ENCODE measurements at places on chromosomes 1 and 21.

DNA sequence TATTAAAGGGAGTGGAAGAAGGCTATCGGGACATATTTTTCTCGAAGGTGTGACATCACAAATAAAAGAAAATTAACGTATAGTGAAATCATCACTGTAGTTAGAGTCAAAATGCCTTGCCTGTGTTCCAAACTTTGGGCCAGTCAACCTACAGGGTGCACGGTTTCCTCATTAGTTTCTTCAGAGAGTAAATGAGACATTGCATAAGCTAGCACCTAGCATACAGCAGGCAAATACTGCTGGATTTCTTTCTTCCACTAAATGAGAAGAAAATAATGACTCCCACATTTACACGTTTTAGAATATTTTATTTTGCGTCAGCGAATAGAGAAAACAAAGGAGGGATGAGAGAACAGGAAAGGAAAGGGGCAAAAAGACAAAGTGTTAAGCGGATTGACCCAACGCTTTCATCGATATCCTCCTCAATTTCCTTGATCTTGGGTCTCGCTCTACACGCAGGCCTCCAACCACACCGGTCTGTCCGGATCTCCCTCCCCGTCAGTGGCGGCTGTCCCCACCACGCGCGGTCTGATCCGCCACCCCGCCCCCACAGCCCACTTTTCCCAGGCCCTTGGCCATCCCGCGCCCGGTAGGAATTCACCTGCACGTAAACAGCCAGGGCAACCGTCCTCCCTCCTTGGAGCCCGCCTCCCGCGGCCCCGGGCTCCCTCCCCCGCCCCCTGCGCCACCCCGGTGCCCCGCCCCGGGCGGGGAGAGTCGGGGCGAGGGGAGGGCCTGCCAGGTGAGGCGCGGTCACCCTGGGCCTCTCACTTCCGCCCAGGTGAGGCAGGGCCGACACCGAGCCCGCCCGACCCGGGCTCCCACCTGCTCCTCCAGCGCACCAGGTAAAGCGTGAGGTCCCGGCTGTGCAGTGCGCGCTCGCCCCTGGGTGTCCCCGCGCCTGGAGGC lies at the start of gene PATJ:
PATJ (plus strand) TSS at position 770 of the 909 bp plus-strand sequence. CDS start 20,413 bp downstream, outside the sequence.
- peak; percentile 66 for DNase-seq

DNA sequence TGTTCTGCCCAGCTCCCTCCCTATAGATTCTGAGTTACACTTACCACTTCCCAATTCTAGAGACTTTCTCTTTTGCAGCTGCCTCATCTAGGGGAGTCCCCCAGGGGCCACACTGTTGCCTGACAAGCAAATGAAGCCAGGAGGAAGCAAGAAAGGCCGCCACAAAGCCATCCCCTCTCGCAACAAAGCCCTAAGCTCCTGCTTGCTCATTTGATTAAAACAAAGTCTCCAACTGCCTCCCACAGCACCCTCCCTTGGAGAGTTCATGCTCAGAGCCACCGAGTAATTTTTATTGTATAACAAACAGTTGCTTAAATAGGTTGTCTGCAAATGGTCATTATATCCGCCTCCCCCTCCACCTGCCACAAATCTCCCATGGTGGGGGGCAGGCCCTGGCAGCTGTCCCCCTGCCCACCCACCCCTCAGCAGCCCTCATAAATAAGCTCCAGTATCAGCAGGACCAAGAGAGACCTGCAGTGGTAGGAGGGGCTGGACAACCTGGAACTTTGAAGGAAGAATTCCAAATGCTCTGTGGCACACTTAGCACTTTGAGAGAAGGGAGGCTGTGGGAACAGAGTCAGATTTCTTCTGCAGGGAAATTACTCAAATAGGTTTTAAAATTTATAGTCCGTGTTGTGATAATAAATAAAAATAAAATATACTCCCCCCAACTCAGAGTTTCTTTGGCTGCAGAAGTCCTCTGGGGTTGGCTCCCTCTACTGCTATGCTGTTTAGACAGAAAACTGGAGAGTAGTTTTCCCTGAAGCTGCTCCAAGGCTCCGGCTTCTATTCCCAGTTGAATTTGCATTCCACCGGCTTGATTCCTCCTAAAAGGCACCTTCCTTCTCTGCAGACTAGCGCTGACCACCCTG lies 237.5 kb downstream of the TTLL7 start:
- no peak for DNase-seq

DNA sequence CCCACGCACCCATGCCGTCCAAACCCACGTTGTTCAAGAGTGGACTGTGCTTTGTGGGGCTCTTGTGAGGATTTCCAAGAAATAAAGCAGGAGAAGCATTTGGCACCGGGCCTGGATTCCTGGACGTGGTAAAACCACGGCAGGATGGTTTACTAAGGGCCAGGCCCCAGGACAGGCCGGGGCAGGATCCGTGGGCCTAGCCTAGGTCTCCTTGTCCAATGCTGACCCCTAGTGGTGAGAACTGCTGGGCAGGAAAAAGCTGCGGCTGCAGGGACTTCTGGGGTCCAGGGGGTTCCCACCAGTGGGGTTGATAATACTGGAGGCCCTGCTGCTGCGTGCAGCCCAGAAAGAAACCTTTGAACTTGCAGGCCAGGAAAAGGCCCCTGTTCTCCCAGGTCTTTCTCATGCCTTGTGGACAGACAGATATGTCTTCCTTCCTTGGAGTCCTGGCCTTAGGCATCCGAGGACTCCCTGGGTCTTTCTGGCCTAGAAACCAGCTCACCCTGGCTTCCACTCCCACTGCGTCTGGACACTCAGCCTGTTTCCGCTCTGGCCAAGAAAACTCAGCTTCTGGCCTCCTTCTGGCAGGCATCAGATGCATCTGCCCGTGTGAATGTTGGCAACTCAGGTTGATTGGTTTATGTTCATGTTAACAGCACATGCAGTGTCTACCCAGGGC lies 106.9 kb upstream of the TMEM51 start:
- no peak for DNase-seq

DNA sequence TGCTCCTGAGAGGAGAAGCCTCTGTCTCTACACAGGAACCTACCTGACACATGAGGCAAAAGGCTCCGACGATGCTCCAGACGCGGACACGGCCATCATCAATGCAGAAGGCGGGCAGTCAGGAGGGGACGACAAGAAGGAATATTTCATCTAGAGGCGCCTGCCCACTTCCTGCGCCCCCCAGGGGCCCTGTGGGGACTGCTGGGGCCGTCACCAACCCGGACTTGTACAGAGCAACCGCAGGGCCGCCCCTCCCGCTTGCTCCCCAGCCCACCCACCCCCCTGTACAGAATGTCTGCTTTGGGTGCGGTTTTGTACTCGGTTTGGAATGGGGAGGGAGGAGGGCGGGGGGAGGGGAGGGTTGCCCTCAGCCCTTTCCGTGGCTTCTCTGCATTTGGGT lies 3.9 kb upstream of the ACKR1 start:
- no peak for DNase-seq

All from activated T-helper 1 cell treated with Interleukin-2 at 50 U/mL for 16 hours (primary cell).